ENCODE measurements at places on chromosomes 2 and 18.

GRCh38 chr2:58449286-58450010 lies 208.3 kb upstream of the FANCL start:
- no peak for DNase-seq

GRCh38 chr2:9336241-9336575 lies 87.1 kb downstream of the ITGB1BP1 start:
- no peak for DNase-seq

- DNase-seq: no peak
These were observed 197.5 kb downstream of the ZEB2 start for GRCh38 chr2:144322379-144322778.

DNA sequence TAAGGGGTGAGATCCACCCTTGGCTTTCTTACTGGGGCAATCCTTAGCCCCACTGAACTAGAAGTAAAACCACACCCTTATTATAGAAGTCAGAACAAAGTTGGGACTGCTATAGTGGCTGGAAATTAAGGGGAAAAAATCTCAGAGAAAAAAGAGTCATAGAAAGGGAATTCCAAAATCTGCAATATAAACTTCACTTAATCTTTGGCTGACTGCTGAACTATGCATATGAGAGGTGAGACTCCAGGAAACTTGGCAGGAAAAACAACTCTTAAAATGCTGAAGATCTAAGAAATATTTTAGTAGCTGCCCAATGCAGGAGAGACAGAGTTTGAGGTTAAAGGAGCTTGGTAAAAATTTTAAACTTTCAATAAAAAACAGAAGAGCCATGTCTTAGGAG lies 201.8 kb upstream of the FN1 start:
- DNase-seq: no peak

DNA sequence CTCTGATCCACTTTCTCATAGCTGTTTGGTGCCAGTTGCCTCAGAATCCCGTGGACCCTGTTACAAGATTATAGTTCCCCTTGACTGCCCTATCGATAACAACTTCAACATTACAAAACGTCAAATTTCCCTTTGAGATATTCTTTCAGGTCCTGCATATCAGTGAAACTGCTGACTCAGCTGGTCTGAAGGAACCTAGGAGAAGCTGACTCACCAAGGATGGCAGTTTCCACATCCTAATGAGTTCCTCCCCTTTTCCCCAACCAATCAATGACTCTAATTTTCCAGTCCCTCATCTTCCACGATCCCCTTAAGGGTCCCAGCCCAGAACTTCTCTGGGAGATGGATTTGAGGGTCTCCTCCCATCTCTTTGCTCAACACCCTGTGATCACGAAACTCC lies 27.6 kb upstream of the GNAL start:
- no peak for DNase-seq

GRCh38 chr2:218360453-218360852 lies 3.8 kb downstream of the CATIP start:
- no peak for DNase-seq

GRCh38 chr2:151478011-151478410 lies 68.3 kb downstream of the RIF1 start:
- no peak for DNase-seq

- DNase-seq: no peak
These were observed 156.2 kb upstream of the BOD1L2 start for GRCh38 chr18:56990678-56991077.

- no peak for DNase-seq
These were observed 2.1 kb downstream of the LIPG start for GRCh38 chr18:49563701-49564517.

GRCh38 chr18:39802648-39803229 lies 2152.3 kb upstream of the PIK3C3 start:
- DNase-seq: no peak

DNA sequence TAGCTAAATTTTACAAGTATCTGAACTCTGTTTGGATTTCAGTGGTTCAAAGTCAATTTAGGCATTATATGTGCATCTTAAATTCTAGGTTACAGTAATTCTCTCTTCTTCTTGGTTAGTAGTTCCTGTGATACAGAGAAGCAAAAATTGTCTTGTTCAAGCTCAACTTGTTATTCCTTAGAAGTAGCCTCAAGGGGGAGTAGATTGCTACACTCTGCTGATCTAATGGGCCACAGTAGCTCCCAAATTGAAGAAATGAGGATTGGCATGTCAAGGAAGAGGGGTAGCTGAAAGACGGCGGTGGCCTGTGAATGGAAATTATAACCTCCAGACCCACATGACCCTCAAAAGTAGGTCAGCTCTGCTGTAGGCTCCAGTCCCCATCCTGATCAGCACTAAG lies 334.7 kb downstream of the HRH4 start:
- no peak for DNase-seq

DNA sequence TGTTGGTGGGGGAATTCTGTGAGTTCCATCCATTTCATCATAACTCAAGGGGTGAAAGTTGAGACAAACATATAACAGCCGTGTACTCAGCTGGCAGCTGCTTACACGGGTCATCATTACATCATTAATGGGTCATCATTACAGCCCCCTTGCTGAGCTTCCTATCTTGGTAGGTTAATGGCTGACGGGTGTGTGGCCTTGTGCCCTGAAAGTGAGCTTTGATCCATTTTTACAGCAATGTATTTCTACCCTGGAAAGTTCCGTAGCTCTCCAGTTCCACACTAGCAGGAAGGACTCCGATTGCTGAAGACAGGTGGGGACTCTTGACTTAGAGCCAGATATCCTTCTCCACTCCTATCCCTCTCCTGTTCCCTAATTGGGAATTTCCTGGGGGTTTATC lies 105.2 kb upstream of the DLX2 start:
- no peak for DNase-seq

GRCh38 chr2:8984855-8985254 lies 18.6 kb downstream of the MBOAT2 start:
- no peak for DNase-seq
